ENCODE measurements at places on chromosomes 4 and X. TPM values are rescaled to one million over a fixed set of nuclear protein-coding genes. Genes with fewer than 3 reads are reported as not detected.

CWH43 gene
- not detected for total RNA-seq

DNA sequence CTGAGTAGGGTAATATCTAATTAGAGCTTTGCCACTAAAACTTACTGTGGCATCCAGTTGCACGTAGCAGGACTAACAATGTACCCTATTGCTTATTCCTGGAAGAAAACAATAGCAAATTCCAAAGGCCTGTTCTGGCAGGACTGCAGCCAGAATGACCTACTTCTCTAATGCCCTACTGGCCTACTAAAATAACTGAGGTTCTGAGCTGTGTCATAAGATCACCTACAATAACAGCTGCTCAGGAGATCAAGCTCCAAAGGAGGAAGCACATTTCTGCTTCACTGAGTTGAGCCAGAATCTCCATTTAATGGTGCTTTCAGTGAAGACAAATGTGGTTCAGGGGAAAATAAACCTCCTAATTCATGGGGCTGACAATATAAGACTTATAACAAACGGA, 42.2 kb upstream of the CXCL8 start:
- no peaks in the 10 kb centered on the region for H3K4me1 ChIP-seq
- DNase-seq = no peak

DNA sequence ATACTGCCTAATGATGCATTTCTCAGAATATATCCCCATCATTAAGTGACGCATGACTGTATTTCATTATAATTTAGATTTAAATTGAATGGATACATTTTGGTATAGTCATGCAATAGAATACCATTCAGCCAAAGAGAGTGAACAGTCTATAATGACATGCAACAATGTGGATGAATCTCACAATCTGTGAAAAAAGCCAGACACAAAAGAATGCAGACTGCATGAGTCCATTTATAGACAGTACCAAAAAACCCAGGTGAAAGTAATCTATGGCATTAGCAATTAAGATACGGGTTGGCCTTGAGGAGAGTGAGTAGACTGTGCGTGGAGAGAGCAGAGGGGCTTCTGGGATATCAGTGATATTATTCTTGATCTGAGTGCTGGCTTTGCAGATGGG, 239.7 kb upstream of the PGRMC2 start:
- H3K27ac ChIP-seq = no peak overlapping the region
- DNase-seq = no peak
- H3K4me3 ChIP-seq = no peak overlapping the region
- H3K4me1 ChIP-seq = no peaks in the 10 kb centered on the region
- no peaks in the 10 kb centered on the region for H3K36me3 ChIP-seq

GRCh38 chr4:42391981-42392380, 5.3 kb upstream of the SHISA3 start:
- no peaks in the 10 kb centered on the region for H3K36me3 ChIP-seq
- H3K27me3 ChIP-seq = no peaks in the 10 kb centered on the region
- no peak overlapping the region for H3K27ac ChIP-seq
- DNase-seq = no peak
- H3K4me1 ChIP-seq = peaks cover 21% of the 10 kb centered on the region

GRCh38 chrX:143058120-143058519, 32.4 kb downstream of the SPANXN4 start:
- no peak overlapping the region for H3K4me3 ChIP-seq

DNA sequence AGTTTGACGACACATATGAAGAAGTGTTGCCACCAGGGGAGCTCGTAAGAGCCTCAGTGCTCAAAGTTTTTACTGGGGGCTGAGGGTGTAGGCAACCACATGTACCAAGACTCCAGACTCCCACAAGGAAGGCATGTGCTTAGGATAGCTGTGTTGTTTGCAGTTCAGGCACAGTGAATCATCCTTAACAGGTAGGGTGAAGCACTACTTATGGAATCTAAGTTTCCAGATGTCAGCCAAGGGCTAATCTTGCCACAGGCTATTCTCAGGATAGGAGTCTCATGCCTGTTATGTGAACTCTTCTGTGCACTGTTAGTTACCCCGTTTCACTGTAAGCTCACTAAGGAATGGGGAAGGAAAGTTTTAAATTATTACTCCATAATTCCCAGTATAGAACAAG, 202.6 kb downstream of the TMA16 start:
- H3K4me1 ChIP-seq = peaks cover 5% of the 10 kb centered on the region
- no peaks in the 10 kb centered on the region for H3K27me3 ChIP-seq
- no peaks in the 10 kb centered on the region for H3K36me3 ChIP-seq
- H3K27ac ChIP-seq = no peak overlapping the region

GRCh38 chr4:37847311-37847884, 20.9 kb downstream of the PGM2 start:
- H3K4me3 ChIP-seq = no peak overlapping the region
- peaks cover 2% of the 10 kb centered on the region for H3K4me1 ChIP-seq
- no peak for DNase-seq
- no peak overlapping the region for H3K27ac ChIP-seq

ZMAT1 gene
- total RNA-seq = 1.9 TPM

DNA sequence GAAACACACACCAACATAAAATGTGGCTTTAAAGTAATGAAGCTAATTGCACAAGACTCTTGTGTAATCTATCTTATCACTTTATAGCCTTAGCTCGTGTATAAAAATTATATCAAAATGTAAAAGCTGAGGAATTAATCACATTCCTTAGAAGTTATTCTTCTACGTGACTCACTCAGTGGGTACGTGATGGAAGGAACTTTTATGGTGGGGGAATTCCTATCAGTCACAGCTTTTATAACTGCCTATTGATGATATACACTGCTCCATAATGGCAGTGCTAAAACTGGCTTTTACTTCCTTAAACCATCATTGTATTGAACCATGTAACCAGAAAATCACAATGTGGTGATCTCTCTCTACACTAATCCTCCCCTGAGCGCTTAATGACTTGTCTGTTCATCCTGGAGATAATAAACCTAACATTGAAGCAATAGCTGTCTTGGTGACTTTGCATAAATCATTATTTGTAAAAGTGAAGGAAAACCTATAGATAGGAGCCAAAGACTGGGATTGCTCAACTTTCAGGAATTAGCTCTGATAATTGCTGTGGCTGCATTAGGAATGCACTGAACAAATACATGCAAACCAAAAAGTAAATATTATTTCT, 276.7 kb downstream of the GBA3 start:
- no peaks in the 10 kb centered on the region for H3K4me1 ChIP-seq
- H3K4me3 ChIP-seq = no peak overlapping the region
- no peaks in the 10 kb centered on the region for H3K27me3 ChIP-seq
- H3K27ac ChIP-seq = no peak overlapping the region
- no peaks in the 10 kb centered on the region for H3K36me3 ChIP-seq
- no peak for DNase-seq

RHOH gene
- total RNA-seq = 65.7 TPM

NHSL2 gene
- total RNA-seq = 0.05 TPM

DNA sequence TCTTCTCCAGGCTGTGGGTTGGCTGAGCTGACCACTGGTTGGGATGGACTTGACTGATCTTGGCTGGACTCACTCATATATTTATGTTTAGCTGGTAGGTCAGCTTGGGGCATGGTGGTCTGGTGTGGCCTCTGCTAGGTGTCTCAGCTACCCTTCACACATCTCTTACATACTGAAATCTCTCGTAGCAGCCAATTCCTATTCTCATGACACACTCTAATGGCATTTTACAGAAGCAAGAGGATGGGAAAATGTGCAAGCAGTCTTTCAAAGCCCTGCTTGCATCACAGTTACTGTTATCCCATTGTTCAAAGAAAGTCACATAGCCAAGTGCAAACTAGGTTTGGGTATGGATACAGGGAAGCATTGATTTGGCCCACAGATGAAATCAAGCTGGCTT, 55.5 kb upstream of the PCDH18 start:
- no peaks in the 10 kb centered on the region for H3K27me3 ChIP-seq
- no peaks in the 10 kb centered on the region for H3K36me3 ChIP-seq
- H3K4me1 ChIP-seq = no peaks in the 10 kb centered on the region
- no peak for DNase-seq
- no peak overlapping the region for H3K4me3 ChIP-seq

- no peak overlapping the region for H3K4me3 ChIP-seq
- no peaks in the 10 kb centered on the region for H3K27me3 ChIP-seq
Observed at GRCh38 chrX:49082271-49082871, 2.7 kb upstream of the WDR45 start.

CXorf49 gene
- total RNA-seq = not detected

DNA sequence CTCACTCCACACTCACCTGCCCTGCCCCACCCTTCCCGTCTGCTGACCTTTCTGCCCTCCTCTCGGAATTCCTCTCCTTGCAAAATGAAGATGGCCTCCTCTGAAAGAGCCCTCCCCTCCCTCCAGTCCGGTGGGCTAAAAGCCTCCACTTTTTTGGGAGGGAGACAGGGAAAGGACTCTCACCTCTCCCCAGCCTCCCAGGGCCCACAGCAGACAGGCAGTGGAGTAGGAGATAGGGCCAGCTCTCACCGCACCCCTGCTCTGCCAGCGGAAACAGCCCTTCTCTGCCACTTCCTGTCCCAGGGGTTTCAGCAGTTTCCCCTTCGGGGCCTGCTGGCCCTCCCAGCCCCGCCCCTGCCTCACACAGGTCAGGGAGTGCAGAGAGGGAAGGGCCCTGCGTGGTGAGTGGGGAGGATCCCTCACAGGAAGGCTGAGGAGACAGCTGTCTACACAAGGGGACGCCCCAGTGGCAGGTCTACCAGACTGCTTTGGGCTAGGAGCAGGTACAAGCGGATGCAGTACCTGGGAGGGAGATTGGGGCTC, 18.2 kb downstream of the ELF4 start:
- H3K27me3 ChIP-seq = no peaks in the 10 kb centered on the region
- peak overlapping the region; percentile 88 for H3K27ac ChIP-seq
- DNase-seq = peak; percentile 81
- H3K4me1 ChIP-seq = peaks cover 18% of the 10 kb centered on the region

ADAD1 gene
- total RNA-seq = not detected

GRIA3 gene
- 0.51 TPM for total RNA-seq

DNA sequence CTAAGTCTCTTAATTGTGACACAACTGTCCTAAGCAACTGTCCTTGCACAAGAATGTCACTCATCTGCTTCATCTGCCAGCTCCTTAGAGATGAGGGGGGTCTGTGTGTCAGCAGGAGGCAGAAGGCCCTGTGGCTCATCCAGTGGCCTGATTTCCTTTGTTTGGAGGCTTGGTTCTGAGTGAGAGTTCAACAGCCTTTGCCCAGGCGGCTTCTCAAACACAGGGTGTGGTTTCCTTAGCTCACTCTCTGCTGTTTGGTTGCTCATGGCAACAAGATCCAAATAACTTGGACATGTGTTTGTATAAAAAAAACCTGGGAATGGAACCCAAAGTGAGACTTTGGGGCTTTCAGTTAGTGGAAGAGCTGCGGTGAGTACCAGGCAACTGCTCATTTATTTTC, 46.6 kb downstream of the MAP7D3 start:
- no peaks in the 10 kb centered on the region for H3K27me3 ChIP-seq
- DNase-seq = no peak
- no peak overlapping the region for H3K4me3 ChIP-seq
- no peaks in the 10 kb centered on the region for H3K4me1 ChIP-seq
- no peak overlapping the region for H3K27ac ChIP-seq
- H3K36me3 ChIP-seq = no peaks in the 10 kb centered on the region

NIPAL1 gene
- total RNA-seq = 8.7 TPM

DNA sequence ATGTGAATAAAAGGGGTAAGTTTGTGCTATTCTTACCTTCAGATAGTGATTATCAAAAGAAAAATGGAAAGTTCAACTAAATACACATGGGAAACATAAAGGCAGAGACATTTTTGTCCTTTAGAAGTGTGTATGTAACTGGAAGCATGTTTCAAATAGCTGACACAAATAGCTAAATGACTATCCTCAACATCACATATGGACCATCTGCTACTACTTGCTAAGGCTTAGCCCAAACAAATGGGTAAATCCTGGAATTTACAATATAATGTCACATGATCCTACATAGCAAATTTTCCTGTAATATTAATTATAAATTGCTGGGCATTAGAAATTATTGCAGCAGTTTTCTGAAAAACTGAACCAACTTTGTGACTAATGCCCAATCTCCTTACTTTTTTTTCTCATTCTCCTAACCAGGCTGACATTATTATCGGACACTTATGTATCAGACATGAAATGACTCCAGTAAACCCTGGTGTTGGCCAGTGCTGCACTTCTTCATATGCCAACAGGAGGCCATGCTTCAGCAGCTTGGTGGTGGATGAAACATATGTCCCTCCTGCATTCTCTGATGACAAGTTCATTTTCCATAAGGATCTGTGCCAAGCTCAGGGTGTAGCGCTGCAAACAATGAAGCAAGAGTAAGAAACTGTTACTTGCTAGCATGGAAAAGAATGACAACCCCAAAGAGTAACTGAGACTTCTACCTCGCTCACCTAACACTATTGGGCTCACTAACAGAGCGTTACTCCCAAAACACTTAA, 16.1 kb downstream of the AFP start:
- no peaks in the 10 kb centered on the region for H3K36me3 ChIP-seq
- no peak overlapping the region for H3K27ac ChIP-seq
- no peaks in the 10 kb centered on the region for H3K27me3 ChIP-seq
- no peak for DNase-seq
- no peak overlapping the region for H3K4me3 ChIP-seq
- no peaks in the 10 kb centered on the region for H3K4me1 ChIP-seq

FAM184B gene
- total RNA-seq = not detected

GRCh38 chrX:118207831-118208453, 91.3 kb upstream of the KLHL13 start:
- H3K4me1 ChIP-seq = peaks cover 3% of the 10 kb centered on the region
- H3K27ac ChIP-seq = no peak overlapping the region
- no peak for DNase-seq
- H3K27me3 ChIP-seq = no peaks in the 10 kb centered on the region

- H3K27ac ChIP-seq = no peak overlapping the region
- H3K27me3 ChIP-seq = no peaks in the 10 kb centered on the region
- DNase-seq = no peak
- H3K4me1 ChIP-seq = no peaks in the 10 kb centered on the region
- H3K36me3 ChIP-seq = no peaks in the 10 kb centered on the region
Observed at GRCh38 chr4:12712648-12713339, 771.3 kb downstream of the RAB28 start.

- peaks cover 14% of the 10 kb centered on the region for H3K4me1 ChIP-seq
- no peaks in the 10 kb centered on the region for H3K36me3 ChIP-seq
- no peaks in the 10 kb centered on the region for H3K27me3 ChIP-seq
- H3K27ac ChIP-seq = no peak overlapping the region
Observed at GRCh38 chr4:151908734-151909497, 148.1 kb upstream of the GATB start.

GLRB gene
- total RNA-seq = not detected

GRCh38 chr4:4870576-4871241, 11.2 kb downstream of the MSX1 start:
- H3K36me3 ChIP-seq = no peaks in the 10 kb centered on the region
- H3K4me1 ChIP-seq = no peaks in the 10 kb centered on the region
- no peak for DNase-seq
- no peak overlapping the region for H3K4me3 ChIP-seq
- H3K27ac ChIP-seq = no peak overlapping the region
- H3K27me3 ChIP-seq = peaks cover 18% of the 10 kb centered on the region

- no peak overlapping the region for H3K27ac ChIP-seq
- H3K4me1 ChIP-seq = no peaks in the 10 kb centered on the region
- no peaks in the 10 kb centered on the region for H3K36me3 ChIP-seq
- no peak overlapping the region for H3K4me3 ChIP-seq
- no peak for DNase-seq
Observed at GRCh38 chrX:138771047-138771446, 59.5 kb upstream of the FGF13 start.

MSN gene
- 315 TPM for total RNA-seq

GRCh38 chr4:146638786-146639505, at the start of gene POU4F2:
TSS of gene POU4F2 (plus strand) at chr4:146638893. CDS start at chr4:146639141, 248 bp downstream.
- no peak within 1 kb of the TSS for H3K27ac ChIP-seq
- no peaks in the 10 kb centered on the region for H3K4me1 ChIP-seq
- no peak within 1 kb of the TSS for H3K4me3 ChIP-seq
- no peaks in the 10 kb centered on the region for H3K36me3 ChIP-seq

STATH gene
- not detected for total RNA-seq

GRCh38 chr4:10587697-10588096, 96.9 kb downstream of the CLNK start:
- H3K4me3 ChIP-seq = no peak overlapping the region
- H3K27me3 ChIP-seq = no peaks in the 10 kb centered on the region
- peaks cover 7% of the 10 kb centered on the region for H3K4me1 ChIP-seq
- no peaks in the 10 kb centered on the region for H3K36me3 ChIP-seq
- no peak overlapping the region for H3K27ac ChIP-seq
- DNase-seq = no peak
